NCI-H2107 (cell line): ENCODE measurements at places on chromosomes 13 and 19.

GRCh38 chr19:10667867-10668266 is 13.7 kb downstream of the ILF3 start:
- DNase-seq: no peak

DNA sequence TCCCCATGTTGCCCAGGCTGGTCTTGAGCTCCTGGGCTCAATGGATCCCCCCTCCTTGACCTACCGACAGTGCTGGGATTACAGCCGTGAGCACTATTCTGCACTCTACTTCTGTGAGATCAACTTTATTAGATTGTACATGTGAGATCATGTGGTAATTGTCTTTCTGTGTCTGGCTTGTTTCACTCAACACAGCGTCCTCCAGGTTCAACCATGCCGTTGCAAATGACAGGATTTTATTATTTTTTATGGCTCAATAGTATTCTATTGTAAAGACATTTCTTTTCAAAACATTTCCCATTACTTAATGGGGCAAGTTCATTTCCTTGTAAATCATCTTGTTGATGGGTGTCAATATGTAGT is 1.5 kb upstream of the OBI1 start:
- DNase-seq: no peak

DNA sequence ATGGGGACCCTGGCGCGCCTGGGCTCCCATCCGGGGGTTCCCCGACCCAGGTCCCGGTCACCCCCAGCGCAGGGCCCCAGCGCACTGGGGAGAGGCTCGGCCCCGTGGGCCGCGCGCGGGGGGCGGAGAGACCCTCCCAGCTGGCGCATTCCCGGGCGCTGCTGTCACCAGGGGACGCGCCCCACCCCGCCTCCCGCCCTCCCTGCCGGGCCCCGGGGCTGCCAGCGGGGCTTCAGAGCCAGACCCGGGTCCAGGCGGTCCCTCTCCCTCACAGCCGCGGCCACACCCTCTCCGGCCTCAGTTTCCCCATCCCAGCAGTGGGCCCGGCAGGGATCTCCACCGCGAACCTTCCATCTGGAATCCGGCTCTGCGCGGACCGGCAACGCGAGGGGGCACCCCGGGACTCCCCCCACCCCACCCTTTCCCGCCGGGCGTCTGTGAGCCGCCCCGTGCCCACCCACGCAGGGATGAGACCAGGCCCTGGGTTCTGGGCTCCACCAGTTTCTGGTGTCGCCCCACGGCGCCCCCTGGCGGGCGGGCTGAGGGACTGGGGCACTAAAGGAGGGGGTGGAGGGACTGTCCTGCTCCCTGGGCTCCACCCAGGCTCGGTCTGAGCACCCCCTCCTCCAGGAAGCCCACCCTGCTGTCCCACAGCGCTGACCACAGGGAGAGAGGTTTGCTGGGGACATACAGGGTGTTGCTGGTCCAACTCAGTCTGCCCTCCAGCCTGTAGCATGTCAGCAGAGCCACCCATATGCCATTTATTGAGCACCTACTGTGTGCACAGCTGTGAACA is 878 bp upstream of the ADAMTSL5 start:
- DNase-seq: no peak

DNA sequence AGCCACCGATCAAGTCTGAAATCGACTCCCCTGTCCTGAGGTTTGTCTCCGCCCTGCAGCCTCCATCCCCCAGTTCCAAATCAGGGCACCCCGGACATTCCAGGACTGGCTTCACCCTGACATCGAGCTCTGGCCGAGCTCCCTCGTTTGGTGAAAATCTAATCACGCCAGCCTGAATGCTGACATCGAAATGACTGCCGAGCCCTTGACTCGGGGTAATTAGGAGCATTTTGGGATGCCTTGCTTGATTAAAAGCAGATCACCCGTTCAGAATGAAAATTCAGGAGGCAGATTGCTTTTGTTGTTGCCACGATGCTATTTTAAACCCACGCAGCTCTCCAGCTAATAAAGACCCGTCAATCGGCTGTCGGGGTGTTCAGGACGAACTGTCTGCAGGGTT is 34.3 kb downstream of the ZNRF4 start:
- no peak for DNase-seq

- no peak for DNase-seq
These were observed 61.9 kb upstream of the ATP12A start for GRCh38 chr13:24618011-24618955.

DNA sequence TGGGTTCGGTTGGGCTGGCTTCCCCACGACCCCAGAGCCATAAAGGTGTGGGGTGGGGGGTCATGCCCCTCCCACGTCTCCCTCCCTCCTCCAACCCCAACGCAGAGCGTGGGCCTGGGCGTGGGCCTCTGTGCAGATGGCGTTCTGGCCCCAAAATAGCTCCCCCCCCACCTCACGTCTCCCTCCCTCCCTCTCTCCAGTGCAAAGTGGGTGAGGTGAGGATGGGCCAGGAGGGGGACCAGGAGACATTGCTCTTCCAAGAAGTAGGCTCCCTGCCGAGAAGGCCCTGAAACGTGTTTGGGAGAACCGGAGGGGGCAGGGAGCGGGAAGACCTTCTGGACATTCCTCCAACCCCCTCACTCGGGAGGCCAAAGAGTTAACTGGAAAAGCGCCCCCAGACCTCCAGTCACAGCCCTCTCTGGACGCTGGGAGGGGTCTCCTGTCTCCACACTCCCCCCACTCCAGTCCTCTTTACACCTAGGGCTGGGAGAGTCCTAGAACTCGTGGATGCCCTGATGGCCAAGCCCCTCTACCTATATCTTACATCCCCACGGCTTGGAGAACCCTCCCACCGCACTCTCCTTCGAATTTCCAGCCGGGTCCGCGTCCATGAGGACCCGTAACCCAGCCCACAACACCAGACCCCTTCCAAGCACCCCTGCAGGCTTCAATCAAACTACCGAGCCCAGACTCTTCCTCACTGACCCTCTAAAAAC is 855 bp downstream of the UNC13A start:
- no peak for DNase-seq

GRCh38 chr19:46381346-46381745 is 32.0 kb downstream of the CCDC8 start:
- DNase-seq: no peak

DNA sequence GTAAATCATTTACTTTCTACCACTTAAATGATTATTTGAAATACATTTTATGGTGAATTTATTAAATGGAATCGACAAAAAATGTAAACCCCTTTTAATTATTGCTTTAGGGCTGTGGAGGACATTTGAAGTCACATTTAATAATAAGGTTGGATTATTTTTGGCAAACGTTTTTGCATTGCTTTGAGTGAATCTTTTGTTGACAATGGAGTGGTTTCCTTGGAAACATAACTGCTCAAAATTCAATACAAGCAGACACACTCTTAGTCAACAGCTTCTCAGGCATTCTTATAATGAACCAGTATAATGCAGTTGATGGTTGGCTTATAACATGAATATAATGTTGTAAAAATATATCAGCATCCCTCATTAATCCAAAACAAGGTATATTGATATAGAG is 104.7 kb downstream of the DCLK1 start:
- no peak for DNase-seq

DNA sequence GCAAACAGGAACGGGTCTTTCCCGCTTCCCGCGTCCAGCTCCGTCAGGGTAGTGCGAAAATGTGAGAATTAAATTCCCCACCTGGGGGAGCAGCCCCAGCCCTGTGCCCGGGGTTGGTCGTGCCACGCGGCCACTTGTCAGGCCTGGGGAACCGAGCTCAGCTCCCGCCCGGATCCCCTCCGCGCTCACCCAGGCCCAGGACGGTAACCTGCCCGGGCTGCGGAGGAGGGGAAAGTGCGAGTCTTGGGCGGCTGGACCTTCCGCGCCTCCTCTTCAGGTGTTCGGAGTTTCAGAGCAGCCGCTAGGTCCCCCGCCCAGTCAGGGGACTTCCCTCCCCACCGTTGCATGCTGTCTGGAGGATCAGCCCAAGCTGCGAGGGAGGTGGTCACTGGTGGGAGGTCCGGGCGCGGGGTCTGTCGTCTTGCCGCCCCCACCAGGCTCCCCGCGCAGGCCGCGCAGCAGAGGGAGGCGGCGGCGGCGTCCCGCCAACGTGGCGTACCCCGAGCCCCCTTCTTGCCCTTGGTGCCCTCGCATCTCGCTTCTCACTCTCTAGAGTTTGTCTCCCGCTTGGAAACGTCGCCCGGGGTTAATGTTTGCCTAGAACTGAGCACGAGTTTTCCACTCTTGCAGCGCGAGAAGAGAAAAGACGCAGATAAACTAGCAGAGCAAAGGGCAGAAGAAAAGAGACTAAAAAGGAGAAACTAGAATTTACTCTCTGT is 8.1 kb downstream of the URAD start:
- no peak for DNase-seq

- no peak for DNase-seq
These were observed 1.3 kb downstream of the POU4F1 start for GRCh38 chr13:78601874-78602560.

DNA sequence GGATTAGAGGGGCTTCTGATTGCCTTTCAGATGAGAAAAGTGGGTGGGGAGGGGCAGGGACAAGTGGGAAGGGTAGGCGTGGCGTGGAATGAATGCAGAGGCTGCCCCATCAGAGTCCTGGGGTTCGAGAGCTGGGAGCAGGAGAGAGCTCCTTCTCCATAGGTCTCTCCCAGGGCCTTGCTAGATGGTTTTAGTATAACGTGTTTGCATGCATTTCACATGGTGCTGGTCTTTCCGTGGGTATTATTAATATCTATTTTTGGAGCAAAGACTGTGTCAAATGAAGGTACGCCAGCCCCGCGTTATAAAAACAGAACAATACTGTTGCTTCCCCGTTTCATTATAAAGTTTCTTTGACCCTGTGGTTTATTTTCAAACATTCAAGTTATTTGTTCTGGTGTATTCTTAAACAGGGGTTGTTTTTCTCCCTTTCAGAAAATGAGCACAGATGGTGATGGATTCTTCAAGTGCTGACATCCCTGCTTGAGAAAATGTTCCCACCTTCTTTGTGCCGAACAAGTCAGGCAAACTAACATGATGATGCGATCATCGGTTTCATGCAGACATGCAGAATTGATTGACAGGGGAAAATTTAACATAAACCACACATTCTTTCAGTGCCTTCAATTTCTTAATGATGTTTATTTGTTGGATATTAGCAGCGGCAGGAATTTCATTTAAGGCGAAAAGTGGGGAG is 62.1 kb upstream of the ZNF536 start:
- no peak for DNase-seq
